ENCODE measurements at places on chromosomes 2 and 18.

DNA sequence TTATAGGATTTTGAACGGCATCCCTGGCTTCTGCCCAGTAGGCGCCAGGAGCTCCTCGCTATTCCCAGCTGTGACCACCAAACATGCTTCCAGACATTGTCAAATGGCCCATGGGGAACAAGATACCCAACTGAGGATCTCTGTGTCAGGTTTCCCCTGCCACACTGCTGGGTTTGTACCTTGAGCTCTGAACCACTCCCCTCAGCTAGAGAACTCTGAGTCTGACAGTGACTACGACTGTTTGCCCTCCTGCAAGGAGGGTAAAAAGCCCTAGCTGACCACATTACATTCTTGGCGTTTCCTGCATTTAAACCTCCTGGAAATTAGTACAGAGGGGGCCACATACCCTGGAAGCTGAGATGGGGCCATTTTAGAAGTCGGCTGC lies 12.4 kb downstream of the LRRFIP1 start:
- DNase-seq, result no peak

GRCh38 chr2:213306316-213306942 lies 22.2 kb downstream of the SPAG16 start:
- no peak for DNase-seq

DNA sequence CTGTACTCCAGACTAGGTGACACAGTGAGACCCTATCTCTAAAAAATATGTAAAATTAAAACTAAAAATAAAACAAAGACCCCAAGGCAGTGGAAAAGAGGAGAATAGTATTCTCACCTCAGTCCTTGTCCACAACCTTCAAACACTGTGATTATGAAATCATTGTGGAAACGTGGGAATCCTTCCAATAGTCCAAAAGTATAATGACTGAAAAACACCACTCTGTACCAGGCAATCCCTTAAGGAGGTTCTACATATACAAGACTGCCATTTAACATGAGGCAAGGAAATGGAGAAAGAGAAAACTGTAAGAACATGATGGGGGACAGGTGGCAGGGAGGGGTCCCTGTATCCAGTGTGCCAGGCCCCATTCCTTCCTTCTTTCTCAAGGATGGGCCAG lies 66.1 kb downstream of the ACVR1 start:
- no peak for DNase-seq

DNA sequence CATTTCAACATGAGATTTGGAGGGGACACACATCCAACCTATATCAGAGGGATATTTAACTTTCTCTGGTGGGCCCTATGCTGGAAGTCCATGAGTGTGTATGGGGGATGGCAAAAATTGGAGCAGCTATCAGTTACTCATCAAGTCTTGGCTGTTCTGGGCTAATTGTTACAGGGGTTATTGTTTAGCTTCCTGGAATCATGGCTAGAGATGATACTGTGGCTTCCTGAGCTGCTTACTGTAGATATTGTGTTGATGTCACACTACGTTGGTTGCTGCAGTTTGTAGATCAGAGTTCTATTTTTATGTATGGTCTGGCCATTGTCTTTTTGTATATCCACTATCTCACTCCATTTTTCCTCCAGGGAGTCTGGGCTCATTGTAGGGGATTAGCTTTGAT lies 20.9 kb upstream of the IL1R2 start:
- DNase-seq, result no peak

- no peak for DNase-seq
These were observed 35.6 kb downstream of the COA5 start for GRCh38 chr2:98572676-98573075.

DNA sequence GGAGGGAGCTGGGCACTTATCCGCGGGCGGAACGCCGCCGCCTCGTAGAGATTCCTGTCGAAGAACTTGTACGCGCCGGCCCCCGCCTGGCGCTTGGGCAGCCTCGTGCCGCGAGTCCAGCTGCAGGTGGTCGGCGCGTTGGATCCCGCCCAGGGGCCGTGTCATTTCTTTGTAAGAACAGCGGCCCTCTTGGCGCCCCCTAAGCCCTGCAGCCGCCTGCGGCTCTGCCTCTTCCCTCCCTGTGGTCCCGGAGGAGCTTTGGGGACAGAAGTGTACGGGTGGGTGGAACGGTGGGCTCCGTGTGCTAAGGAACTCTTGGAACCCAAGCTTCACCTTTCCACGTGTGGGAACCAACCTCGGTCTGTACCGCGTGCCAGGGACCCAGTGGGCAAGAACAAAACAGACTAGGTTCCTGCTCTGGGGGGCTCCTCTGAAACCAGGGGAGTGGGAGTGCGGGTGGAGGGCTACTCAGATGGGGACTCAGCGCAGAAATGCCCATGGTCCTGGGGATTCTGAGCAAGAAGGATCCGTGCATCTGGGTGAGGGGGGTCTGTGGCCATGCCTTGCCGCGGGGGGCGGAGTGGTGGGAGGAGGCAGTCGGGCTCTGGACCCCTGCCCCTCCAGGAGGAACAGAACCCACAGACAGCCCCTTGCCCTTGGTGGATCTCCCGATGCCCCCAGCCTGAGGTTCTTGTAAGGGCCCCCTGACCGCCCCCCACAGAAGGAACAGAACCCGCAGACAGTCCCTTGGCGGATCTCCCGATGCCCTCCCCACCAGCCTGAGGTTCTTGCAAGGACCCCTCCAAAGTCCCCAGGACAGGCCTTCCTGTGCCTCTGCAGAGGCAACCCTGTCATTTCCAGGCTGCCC lies 1.5 kb downstream of the GPC1 start:
- DNase-seq, result no peak

GRCh38 chr2:223936862-223937326 lies 8.2 kb downstream of the WDFY1 start:
- no peak for DNase-seq

GRCh38 chr2:206054952-206055351 lies 31.0 kb downstream of the INO80D start:
- DNase-seq, result no peak

DNA sequence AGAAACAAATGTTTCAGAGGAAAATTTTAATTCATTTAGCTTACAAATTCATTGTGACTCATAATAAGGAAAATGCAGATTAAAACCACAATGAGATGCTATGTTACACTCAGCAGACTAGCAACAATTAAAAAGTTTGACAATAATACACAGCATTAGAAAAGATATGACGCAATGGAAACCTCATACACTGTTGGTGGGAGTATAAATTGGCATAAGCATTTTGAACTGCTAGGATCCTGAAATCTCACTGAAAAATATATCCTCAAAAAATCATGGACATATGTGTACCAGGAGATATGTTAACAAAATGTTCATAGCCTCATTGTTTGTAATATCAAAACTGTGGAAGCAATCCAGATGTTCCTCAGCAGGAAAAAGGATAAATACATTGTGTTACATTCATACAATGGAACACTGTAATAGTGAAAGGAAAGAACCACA lies 13.7 kb downstream of the CALCRL start:
- DNase-seq, result no peak

GRCh38 chr18:43420950-43421349 lies 143.7 kb upstream of the SYT4 start:
- no peak for DNase-seq

DNA sequence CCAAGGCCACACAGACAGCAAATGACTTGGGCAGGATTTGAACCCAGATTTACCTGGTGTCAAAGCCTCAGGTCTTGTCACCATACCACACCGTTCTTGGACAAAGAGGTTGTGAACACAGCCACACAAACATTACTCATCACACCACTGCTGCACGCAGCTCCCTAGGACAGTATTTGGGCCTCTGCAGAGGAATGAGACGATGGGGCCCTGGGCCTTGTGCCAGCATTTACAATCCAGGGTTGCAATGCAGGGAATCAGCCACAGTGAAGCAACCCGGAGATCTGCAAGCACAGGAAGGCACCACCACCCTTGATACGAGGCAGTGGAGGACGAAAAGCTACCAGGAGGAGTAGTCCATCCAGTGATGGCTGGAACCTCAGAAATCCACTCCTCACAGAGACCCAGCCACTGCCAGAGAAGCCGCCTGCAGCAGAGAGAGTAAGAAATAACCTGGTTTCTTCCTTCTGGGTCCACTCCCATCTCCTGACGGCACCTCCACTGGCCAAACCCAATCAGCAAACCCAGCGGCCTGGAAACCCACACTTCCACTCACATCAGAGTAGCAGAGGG lies 3.7 kb upstream of the MTCL1 start:
- no peak for DNase-seq

GRCh38 chr2:189709501-189710221 lies 35.2 kb downstream of the ANKAR start:
- no peak for DNase-seq

DNA sequence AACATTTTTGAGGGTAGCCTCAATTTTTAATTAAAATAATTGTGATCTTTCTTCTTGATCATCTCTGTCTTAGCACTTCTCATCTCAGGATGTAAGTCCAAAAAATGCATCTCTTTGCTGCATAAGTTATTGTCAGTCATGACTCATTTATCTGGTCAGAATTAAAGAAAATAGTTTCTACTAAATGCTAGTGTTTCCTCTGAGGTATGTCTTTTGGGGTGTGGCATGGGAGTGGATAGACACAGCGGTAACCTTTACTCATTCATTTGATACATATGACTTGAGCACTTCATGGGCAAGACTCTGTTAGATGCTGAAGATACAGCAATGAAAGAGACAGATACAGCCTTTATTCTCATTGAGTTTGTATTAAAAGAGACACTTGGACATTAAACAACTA lies 284.7 kb downstream of the IRS1 start:
- no peak for DNase-seq

GRCh38 chr2:219997341-219997851 lies 370.0 kb downstream of the SLC4A3 start:
- DNase-seq, result peak; percentile 78

GRCh38 chr18:23149570-23149969 lies 14.3 kb downstream of the CABLES1 start:
- DNase-seq, result no peak

- DNase-seq, result no peak
These were observed 69.7 kb upstream of the ZNF516 start for GRCh38 chr18:76564655-76565237.

GRCh38 chr18:57576316-57576715 lies 10.2 kb downstream of the FECH start:
- DNase-seq, result no peak

GRCh38 chr2:182901748-182902147 lies 35.3 kb upstream of the FRZB start:
- no peak for DNase-seq

DNA sequence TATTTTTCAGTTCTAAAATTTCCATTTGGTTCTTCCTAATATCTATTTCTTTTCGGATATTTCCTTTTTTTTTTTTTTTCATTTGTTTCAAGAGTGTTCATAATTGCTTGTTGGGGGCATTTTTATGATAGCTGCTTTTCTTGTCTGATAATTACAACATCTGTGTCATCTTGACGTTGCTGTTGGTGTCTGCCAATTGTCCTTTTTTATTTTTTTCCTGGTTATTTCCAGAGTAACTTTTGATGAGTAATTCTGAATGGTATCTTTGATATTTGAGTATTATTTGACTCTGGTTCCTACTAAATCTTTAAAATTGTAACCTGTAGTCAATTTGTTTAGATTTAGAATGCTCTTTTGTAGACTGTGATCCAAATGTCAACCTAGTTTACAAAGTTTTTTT lies 51.3 kb upstream of the CHRNA1 start:
- DNase-seq, result no peak

- no peak for DNase-seq
These were observed 56.5 kb downstream of the HPCAL1 start for GRCh38 chr2:10359246-10359645.

GRCh38 chr2:20421988-20422370 lies 24.9 kb upstream of the RHOB start:
- no peak for DNase-seq

DNA sequence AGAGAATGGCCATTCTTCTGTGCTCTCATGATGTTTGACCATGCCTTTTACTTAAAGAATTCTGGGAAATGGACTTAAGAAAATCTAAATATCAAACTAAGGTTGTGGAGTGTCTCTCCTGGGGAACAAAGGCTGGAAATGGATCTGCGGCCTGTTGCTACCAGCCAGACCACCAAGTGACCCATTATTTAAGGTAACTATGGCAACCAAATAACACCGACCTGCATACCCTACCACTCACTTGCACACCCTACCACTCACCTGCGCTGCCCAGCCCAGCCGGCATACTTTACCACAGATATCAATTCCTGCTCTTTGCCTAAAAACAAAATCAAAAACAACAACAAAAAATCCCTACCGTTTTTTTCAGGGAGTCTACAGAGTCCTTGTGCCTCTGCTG lies 203.2 kb downstream of the NBAS start:
- no peak for DNase-seq

- peak; percentile 90 for DNase-seq
These were observed at the start of gene PIEZO2 for GRCh38 chr18:11149441-11150270. Gene PIEZO2, minus strand, starts transcription at chr18:11149569. Its CDS starts 981 bp downstream, at chr18:11148588.

GRCh38 chr2:201854221-201854801 lies 48.0 kb downstream of the CDK15 start:
- DNase-seq, result no peak

GRCh38 chr2:49332415-49332814 lies 178.1 kb upstream of the FSHR start:
- DNase-seq, result no peak

DNA sequence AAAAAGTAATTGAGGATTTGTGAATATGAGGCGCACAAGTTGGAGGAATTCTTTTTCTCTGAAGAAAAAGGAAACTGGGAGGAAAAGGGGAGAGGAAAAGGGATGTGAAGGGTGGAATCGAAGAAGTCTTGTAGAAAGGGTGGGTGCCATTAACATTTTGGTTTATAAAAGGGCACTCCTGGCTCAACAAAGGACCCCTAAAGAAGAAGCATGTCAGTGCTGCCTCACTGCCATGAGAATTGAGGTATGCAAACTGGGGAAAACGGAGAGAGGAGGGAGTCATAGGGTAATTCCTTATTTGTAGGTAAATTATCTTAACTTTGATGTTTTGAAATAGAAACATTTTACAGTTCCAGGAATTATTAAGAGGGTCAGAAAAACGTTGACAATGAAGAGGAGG lies 207.2 kb downstream of the NAPG start:
- DNase-seq, result no peak

DNA sequence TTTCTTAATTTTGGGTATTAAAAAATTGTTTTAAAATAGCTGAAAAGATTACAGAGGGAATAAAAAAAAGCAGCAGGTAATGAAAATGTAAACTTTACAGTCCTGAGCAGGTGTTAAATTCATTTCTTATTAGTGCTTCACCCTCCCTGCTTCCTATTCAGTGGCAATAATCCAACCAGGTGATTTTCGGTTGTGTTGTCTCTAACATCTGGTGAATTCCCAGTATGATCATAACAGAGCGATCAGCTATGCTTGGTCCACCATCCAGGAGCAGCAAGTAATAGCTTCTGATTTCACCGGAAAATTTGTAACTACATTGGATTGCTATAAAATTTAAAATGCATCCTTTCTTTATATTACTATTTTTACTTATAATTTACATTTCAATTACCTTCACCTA lies 673.1 kb downstream of the SOCS6 start:
- DNase-seq, result no peak

DNA sequence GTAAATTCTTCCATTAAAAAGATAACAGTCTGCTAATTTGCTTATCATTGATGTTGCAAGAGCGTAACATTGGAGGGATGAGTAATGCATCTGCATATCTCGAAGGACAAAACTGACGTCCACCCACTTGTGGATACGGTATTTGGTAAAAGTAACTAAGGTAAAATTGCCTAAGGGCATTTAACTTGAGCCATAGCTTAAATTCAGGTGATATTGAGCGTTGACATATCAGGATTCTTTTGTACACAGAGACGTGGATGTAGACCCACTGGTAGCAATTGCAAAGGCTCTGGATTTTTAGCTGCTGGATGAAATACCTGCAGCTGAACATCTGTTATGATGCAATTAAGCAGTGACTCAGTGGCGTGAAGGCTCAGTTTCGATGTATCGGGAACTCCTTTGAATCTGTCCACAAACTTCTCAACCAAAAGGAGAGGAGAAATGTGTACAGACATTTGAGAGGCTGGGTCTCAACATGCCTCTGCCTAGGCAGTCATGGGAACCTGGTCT lies 119.3 kb downstream of the SPTBN1 start:
- no peak for DNase-seq

Measured in ecto neural progenitor cell (in vitro differentiated cells).